ENCODE measurements at places on chromosomes 1 and 21.

- no peak for DNase-seq
Measured at GRCh38 chr1:167683641-167684502, 37.9 kb upstream of the MPZL1 start.

GRCh38 chr21:17436626-17437111, 76.2 kb upstream of the CXADR start:
- DNase-seq, result peak; percentile 46

GRCh38 chr1:198269646-198269940, 112.8 kb downstream of the NEK7 start:
- no peak for DNase-seq

GRCh38 chr1:1424707-1425106, 3.6 kb upstream of the ANKRD65 start:
- DNase-seq, result no peak

GRCh38 chr1:219235903-219236481, 62.3 kb downstream of the LYPLAL1 start:
- DNase-seq, result no peak

GRCh38 chr1:1670866-1671265, 12.1 kb upstream of the CDK11B start:
- peak; percentile 20 for DNase-seq

DNA sequence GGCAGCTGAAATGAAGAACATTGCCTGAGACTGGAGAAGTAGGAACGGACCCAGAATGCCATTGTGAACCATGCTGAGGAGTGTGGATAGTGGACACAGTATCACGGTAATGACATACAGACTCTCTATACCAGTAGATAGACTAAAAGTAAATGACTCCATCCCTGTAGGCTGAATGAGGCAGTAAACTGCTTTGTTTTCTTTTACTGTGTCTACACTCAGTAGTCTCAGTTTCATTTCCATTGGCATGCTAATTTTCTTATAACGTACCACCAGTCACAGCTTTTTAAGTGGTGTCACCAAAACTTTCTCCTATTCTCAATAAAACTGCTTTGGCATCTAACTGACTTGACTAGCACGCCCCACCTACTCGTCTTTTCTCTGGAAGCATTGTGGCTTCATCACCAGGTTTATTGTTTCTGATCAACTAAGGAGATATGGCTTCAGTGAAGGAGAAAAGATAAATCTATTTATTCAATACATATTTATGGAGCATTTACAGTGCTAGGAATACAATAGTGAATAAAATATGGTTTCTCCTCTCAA, 8.4 kb upstream of the ZNF697 start:
- no peak for DNase-seq

GRCh38 chr21:26965040-26965906, 1.6 kb downstream of the ADAMTS5 start:
- peak; percentile 40 for DNase-seq

DNA sequence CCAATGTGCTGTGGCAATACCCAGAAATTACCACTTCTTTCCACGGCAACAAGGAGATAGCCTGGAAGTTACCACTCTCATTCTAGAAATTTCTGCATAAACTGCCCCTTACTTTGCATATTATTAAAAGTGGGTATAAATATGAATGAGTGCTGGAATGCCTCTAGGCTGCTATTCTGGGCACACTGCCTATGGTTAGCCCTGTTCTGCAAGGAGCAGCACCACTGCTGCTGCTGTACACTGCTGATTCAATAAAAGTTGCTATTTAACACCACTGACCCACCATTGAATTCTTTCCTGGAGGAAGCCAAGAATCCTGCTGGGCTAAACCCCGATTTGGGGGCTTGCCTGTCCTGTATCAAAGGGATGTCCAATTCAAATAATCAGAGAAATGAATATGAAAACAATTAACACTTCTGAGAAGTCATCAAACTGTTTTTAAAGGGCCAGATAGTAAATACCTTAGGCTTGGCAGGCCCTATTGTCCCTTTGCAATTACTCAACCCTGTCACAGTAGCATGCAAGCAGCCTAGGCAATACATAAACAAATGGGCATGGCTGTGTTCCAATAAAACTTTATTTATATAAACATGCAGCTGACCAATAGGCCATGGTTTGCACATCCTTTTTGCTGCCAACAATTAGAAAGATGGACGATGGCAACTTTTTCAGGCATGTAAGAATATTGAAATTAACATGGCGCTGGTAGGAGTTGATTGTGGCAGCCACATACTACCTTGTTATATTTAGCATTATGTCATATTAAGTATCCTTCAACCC, 369.4 kb upstream of the B3GALT2 start:
- DNase-seq, result no peak

GRCh38 chr1:24923485-24924113, 6.5 kb downstream of the RUNX3 start:
- no peak for DNase-seq

GRCh38 chr1:169762699-169763098, 28.8 kb upstream of the SELE start:
- no peak for DNase-seq
